ENCODE measurements at places on chromosomes 3 and 15.

GRCh38 chr15:74631408-74631807, 15.8 kb downstream of the CLK3 start:
- no peak for DNase-seq

DNA sequence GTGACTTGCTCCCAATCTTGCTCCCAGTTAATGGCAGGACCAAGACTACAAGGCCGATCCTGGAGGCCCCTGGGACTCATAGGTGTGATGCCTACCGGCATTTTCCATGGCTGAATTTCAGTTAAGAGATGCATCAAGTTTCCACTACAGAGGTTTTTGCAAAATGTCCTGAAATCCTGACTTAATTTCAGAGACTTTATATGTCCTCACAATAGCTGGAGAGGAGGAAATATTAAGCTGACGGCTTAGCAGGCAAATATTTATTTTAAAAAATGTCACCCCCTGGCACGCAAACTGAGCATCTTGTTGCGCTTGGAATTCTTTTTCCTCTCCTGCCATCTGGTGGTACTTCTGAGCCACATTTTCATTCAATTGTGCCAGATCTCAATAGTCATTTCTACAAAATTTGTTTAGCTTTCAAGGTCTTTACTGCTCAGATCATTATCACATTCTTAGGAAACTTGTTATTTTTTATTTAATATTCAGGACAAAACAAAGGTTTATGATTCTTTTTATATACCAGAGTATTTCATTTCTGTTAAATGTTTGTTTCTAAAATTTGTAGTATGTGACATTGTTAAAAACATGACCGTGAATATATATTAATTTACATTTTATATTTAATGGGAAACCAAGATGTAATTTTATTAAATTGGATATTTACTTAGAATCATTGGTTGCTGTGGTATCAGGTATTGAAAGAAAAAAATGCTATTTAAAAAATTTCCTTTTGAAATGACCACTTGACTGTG, 189.2 kb upstream of the THRB start:
- DNase-seq = peak; percentile 68

- no peak for DNase-seq
Observed at GRCh38 chr3:58254144-58254543, 16.6 kb downstream of the ABHD6 start.

GRCh38 chr15:48426941-48427340, 95.7 kb downstream of the DUT start:
- no peak for DNase-seq

All from OCI-M1 (cell line).